ENCODE measurements at places on chromosomes 7 and 10.

GRCh38 chr7:131235489-131236317 is 92.0 kb upstream of the MKLN1 start:
- DNase-seq, result peak; percentile 62

DNA sequence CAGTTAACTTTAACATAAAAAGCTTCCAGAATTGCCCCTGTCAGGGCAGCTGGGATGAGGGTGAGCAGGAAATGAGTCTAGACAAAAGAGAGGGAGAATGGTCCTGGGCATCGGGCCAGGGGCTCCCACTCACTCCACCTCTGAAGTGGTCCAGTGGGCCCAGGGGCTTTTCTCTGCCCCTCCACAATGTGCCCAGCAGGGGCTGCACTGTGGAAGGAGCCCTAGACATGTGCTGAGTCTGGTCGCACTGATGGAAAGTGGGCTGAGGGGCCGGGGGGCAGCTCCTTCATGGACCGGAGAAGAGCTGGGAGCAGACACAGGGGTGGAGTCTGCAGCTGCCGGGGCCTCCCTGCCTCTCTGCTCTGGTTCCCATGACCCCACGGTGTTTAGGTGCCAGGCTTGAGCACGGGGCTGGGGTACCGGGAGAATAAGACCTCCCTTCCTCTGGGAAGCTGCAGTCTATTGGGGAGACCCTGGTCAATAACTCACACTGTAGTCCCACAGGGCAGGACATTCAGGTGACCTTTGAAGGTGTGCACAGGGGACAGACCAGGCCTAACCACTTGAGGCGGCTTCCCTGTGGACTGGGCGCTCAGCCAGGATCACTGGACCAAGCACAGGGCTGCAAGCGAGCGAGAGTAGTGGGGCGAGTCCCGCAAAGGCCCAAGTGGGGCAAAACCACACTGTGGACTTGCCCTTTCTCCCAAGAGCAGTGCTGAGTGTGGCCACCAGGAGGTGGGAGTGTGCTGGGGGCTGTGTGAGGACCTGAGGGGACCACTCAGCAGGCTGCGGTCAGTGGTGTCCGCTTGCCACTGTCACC is 6.1 kb downstream of the ADCY1 start:
- DNase-seq, result no peak

GRCh38 chr7:119175911-119176627 is 951.6 kb downstream of the ANKRD7 start:
- DNase-seq, result no peak

GRCh38 chr10:104359811-104360210 is 6.2 kb downstream of the CFAP58 start:
- no peak for DNase-seq

DNA sequence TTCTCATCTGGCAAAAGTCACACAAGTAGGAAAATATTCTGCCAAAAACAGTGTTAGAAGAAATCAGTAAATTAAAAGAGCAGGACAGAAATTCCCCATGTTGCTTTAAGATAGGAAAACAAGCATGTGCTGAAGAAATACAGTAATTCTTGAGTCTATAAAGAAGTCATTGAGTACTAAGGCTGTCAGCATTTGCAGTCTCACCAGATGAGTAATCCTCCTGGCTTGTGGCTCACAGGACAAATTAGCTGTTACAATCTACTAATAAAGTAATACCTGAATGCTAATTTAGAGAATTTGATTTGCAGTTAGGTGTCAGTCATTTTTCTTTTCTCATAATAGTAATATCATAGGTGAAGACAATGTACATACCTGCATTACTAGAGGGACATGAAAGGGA is 1158.9 kb upstream of the CELF2 start:
- DNase-seq, result no peak

DNA sequence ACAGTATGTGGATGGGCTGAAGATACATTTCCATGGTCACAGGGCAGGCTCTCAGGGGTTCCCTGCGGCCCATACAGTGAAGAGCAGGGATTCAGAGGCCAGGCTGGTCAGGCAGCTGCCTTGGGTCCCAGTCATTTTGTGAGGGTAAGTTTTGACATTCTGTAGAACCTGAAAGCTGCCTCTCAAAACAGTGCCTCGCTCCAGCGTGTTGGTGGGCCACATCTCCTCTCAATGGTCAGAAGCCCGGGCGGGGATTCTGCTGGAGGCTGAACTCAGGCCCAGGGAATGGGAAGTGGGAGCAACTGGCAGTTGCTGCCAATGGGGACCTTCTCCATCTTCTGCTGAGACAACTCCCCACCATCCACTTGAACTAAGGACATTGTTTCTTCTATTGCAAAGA is 190.0 kb downstream of the PTPN20 start:
- DNase-seq, result no peak

DNA sequence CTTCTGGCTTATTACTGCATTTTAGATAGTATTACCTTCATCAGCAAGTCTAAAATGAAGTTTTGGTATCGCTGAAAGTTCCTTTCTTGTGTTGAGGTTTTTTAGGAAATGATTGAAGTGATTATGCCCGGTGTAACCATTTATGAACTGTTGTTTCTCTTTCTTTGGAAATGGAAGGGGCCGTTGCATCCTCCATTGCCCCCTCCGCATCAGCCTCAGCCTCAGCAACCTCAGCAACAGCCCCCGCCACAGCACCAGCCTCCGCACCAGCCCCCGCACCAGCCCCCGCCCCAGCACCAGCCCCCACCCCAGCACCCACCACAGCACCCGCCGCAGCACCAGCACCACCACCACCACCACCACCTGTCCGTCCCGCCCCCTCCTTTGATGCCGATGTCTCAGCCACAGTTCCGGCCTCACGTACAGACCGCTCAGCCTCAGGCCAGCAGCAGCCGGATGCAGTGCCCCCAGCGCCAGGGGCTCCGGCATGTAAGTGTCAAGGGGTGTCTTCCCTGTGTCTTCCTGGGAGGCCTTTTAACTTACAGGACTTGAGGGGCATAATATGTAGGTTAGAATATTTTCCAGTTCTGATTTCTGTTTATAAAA is 72.6 kb downstream of the SHH start:
- no peak for DNase-seq

DNA sequence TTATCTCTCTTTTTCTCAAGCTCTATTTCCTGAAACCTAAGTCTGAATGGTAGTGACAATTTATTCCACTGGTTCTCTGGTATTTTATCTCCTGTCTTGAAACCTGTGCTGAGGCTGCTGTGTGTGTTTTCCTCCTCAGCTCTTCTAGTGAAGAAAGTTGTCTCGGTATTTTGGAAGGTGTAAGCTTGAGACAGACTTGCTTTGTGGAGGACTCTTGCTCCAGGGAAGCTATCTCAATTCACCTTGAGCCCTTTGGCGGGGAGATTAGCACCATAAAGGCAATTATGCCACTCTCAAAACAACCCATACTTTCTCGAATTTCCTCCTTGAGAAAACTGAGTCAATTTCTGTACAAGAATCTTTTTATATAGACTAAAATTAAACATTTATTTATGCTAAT is 141.6 kb downstream of the THSD7A start:
- no peak for DNase-seq

GRCh38 chr7:105364684-105365083 is 24.0 kb downstream of the SRPK2 start:
- no peak for DNase-seq

Measured in ureter (tissue), 1 donor.